ENCODE measurements at places on chromosomes 2 and 18.

DNA sequence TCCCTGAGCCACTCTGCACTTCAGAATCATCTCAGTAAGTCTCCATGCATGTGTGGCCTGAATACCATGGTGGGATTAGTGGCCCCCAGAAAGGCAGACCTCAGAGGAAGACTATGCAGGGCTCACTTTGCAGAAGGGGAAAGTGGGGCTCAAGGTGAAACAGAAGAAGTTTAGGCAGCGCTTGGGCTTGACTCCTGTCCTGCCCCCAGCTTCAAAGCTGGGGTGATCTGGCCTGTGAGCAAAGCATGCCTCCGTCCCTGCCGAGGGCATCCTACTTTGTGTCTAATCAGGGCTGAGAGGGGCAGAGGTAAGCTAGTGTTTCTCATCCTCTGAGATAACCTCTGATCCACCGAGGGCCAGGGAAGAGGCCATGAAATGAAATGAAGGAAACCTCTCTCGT, 7.9 kb downstream of the CAPN13 start:
- DNase-seq: no peak

- no peak for DNase-seq
Measured at GRCh38 chr2:96131813-96132745, 6.2 kb downstream of the ASTL start.

DNA sequence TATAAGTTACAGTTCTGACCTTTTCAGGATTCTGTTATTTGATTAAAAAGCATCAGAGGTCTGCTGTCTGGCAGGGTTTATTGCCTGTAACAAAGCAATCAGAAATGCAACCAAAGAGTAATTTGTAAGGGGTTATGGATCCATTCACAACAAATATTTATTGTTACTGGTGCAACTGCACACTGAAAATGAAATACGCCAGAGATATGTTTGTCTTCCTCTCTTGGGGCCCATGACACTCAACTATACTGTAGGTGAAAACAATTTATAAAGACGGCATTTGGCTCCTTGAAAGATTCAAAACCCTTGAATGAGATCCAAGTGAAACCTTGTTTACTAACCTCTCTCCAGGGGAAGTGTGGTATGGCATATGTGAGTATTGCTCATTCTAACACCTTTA, 452.2 kb downstream of the MBD2 start:
- no peak for DNase-seq

DNA sequence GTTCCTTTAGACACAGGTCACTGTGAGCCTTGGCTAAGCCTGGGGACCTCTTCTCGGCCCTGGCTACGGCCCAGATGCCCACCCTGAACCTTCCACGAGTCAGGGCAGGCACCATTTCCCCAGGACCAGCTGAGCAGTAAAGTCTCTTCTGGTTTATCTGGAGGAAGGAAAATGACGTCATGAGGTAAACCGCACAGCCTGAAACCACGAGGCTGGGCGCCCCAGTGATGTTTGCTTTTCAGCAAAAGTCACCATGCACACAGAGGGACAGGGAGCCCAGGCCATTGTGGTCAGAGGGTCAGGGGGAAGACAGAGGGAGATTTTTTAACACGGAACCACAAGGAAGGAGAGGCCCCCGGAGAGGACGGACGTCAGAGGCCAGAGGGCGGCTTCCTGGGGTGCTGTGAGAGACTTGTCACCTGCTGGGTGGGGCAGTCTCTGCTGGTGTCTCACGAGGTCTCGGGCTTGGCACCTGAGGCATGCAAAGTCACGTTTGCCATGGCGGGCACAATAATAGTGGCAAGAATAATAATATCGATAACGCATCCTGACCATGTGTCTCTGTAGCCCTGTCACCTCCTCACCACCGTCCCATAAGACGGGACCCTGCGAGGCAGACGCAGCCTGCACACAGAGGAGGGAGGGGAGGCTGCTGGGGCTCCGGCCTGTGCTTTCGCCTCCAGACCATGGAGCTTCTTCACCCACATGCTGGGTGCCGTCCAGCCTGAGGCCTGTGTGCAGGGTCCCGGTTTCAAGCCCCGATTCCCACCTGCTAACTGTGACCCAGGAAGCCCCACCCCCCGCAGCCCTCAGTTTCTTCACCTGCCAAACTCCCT, 33.2 kb upstream of the FOSL2 start:
- DNase-seq: no peak

DNA sequence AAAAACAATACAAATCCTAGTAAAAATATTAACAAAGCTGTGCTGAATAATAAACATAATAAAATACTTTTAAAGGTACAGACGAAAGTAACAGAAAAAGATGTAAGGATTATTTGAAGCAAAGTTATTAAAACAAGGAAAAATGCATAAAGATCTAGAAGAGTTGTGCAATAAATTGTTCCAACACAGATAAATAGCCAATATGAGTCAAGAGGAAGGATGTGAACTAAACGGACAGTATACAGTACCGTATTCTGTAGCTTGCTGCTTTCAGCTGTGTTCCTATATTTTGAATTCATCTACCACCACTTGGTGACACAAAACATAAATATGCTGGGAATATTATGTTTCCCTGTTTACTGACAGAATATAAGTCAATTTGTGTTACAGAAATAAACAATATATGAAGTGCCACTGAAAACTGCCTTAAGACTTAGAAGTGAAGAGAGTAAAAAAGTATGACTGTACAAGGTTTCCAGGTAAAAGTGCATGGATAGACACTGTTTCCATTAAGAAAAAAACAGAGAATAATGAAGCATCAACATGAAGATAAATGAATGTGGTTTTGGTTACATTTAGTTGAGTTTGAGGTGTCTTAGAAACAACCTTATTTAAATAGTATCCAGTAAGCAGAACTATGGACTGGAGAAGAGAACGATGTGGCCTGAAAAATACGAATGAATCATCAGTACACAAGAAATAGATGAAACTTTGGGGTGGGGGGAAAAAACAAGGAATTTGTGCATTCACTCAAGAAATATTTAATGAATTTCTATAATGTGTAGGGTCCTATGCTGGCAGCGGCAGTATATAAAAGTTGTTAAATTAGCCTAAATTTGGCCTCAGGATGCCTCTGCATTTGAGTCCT, 13.1 kb downstream of the PPP3R1 start:
- DNase-seq: no peak

- DNase-seq: no peak
Measured at GRCh38 chr2:68850524-68850923, 20.7 kb downstream of the BMP10 start.

- DNase-seq: no peak
Measured at GRCh38 chr2:221308507-221309066, 263.5 kb downstream of the EPHA4 start.

GRCh38 chr2:28293416-28293815, 99.2 kb upstream of the FOSL2 start:
- no peak for DNase-seq

DNA sequence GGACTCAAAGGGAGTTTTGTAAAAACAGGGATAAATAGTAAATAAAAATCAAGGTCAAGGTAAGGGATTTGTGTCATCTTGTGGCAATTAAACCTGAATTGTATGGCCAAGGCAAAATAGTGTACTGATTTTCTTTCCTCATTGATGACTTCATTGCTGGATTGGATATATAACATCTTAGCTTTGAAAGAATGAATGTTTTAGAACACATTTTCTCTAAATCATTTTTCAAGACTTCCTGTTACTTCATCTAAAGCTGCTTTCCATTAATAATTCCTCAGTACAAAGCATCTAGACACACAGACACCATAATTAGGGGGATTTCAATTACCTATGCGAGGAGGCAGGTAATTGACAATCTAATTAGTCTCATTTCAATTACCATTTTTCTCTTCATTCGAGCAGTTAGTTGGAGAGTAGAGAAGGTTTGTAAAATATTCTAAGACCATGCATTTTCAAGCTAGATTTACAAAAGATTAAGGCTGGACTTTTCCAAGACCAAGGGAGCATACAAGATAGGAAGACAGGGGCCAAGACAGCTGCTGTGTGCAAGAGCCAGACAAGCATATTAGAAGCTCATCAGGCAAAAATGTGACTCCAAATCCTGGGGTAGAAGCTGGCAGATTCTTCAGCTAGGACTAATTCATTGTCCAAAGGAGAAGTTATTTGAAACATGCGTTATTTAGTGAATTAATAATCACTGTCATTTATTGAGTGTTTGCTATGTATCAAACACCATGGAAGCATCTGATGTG, 253.6 kb downstream of the EPHA4 start:
- DNase-seq: no peak

GRCh38 chr2:202479610-202480009, 103.5 kb downstream of the BMPR2 start:
- no peak for DNase-seq

- no peak for DNase-seq
Measured at GRCh38 chr2:29245742-29246382, 130.6 kb downstream of the CLIP4 start.

DNA sequence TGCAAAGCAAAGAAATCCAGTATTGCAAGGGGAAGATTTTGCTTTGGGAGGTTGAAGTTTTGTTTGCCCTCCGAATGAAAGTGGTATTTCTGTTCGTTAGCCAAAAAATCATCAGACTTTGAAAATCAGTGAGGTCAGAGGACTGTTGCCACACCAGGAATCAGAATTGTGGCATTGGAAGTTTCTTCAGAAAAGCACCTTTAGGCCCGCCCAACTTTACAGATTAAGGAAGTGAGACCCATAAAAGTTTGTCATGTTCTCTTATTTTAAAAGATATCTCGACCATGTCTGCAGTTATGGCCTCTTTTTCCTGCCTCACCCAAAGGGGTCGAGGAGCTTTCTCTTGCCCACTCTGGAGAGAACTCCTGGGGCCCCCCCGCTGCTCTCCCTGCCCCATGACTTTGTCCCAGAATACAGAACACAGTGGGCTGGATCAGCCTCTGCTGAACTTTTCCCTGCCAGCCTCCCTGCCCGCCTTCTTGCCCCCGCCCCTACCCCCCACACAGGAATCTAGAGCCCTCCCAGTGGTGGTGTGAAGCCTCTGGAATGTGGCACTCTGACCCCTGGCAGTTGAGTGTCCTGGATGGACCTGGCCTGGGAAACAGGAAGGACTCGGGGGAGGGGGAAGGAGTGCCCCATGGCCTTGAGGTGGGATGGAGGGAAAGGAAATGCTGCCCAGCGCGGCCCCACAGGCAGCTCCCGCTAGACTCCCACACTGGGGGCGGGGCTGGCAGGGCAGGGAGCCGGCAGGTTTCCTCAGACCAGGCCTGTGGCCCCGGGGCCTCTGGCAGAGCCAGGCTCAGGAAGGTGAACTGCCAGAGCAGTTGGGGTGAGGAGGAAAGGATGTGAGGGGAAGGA, 25.3 kb downstream of the CRIM1 start:
- DNase-seq: no peak

DNA sequence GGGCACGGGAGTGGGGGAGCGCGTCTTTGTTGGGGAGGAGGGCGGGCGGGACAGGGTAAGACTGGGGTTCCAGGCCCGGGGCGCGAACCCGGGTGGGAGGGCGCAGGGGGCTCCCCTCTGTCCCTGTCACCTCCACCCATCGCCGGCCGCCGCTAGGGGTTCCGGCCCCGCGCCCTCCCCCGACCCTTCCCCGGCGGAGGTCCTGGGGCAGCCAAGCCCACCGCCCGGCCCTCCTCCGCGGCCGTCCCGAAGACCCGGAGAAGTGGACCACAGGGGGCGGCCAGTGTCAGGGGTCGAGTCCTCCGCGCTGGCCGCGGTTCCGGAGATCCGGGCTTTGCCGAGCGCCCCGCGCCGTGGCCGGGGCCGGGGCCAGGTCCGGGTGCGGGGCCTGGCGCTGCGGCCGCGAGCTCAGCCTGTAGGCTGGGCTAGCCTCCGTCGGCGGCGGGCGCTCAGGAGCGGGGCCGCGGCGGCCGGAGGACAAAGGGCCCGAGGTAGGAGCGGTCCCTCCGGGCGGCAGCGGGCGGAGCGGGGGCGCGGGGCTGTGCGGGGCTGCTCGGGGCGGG, 16.6 kb upstream of the E2F6 start:
- DNase-seq: no peak

- no peak for DNase-seq
Measured at GRCh38 chr2:62197925-62198633, 2.2 kb downstream of the B3GNT2 start.

- no peak for DNase-seq
Measured at GRCh38 chr18:8045160-8045883, 478.2 kb downstream of the PTPRM start.

- DNase-seq: no peak
Measured at GRCh38 chr18:34567857-34568256, 142.2 kb upstream of the DTNA start.

DNA sequence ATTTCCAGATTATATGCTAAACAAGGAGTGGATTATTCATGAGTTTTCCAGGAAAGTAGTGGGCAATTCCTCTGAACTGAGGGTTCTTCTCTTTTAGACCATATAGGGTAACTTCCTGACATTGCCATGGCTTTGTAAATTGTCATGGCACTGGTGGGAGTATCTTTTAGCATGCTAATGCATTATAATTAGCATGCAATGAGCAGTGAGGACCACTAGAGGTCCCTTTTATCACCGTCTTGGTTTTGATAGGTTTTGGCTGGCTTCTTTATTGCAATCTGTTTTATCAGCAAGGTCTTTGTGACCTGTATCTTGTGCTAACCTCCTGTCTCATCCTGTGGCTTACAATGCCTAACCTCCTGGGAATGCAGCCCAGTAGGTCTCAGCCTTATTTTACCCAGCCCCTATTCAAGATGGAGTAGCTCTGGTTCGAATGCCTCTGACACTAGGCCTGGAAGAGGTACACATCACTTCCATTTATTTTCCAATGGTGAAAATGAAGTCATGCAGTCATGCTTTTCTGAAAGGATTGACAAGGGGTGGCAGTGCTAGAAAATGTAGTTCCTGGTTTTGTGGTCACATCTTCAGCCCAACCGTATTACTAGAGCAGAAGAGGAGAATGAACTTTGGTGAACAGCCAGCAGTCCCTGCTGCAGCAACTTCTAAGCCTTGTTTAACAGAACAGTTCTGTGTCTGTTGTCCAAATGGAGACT, 26.6 kb upstream of the ITGA4 start:
- no peak for DNase-seq

DNA sequence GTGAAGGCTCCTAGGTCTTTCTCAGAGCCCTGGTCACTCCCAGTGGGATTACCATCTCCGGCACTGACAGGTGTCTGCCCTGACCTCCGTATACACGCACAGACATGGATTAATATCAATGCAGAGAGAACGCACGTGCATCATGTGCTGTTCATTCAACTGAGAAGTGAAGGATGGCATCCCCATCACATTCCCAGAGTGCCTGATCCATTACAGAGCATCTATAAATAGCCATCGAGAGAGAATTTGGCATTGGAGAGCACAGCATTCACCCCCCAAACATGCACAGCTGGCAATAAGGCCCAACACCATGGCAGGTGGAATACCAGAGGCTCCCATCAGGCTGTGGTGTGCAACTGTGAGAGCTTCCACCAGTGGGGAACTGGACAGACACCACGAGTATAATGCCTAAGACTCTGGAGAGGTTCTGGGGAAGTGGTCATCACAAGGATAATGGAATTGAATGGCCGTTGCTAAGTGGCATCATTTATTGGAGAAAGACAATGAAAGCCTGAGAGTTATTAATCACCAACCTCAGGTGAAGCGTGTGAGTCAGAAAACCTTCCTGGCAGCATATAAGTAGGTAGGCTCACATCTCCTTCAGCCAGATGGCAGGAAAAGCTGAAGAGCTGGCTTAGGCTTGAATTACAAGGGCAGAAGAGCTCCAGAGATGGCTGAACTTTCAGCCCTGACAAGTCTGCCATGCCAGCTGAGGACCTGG, 244.5 kb upstream of the ID2 start:
- no peak for DNase-seq
